ENCODE measurements at places on chromosomes 12 and 14. TPM values are rescaled to one million over a fixed set of nuclear protein-coding genes. Genes with fewer than 3 reads are reported as not detected.

DNA sequence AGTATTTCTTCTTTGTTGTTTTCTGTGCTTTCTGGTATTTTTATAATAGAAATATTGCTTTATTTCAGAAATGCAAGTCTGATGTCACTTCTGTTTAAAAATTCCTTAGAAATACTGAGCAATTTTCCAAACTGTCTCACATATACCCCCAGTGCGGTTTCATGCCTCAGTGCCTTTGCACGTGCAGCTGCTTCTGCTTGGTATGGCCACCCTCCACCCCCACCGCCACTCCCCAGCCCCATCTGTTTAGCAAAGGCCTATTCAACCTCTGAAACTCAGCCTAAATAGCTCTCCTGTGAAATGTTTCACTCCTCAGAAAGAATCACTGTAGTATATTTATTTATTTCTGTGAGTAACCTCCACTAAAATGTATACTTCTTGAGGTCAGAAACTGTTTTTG lies 52.3 kb downstream of the PPM1H start:
- H3K4me1 ChIP-seq: no peaks in the 10 kb centered on the region
- H3K27me3 ChIP-seq: peaks cover 2% of the 10 kb centered on the region
- DNase-seq: no peak
- H3K4me3 ChIP-seq: no peak overlapping the region
- no peak overlapping the region for H3K27ac ChIP-seq

DNA sequence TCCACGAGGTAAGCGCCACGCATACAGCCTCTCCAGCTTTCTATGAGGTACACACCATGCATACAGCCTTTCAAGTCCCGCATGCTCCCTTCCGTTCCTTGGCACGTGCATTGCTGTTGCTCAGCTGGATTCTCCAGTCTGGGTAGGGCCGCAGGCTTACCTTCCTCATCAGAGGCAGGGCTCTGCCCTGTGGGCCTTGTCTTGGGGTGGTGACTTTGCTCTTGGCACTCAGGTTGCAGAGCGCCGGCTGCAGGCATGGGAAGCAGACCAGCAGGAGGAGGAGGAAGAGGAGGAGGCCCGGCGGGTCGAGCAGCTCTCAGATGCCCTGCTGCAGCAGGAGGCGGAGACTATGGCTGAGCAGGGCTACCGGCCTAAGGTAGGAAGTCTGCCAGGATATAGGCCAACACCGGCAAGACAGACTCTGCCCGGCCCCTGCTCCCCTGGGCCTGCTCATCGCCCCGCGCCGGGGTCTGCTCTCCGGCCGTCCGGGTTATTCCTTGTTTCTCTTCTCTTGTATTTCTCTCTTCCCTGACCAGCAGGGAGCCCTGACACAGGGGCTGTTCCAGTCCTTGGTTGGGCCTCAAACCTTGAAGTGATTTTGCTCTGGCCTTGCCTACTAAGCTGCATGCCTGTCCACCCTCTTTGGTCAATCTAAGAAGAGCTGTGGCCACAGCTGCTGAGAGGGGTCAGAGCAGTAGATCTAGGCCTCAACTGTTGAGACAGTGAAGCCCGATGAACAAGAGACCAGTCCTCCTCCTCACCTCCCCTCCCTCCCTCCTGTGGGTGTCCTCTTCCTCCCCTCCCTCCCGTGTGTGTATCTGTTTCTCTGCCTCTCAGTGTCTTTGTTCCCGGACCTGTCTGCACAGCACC lies 15.3 kb downstream of the TCHP start:
- no peak overlapping the region for H3K4me3 ChIP-seq
- no peak for DNase-seq
- H3K27ac ChIP-seq: no peak overlapping the region
- peaks cover 69% of the 10 kb centered on the region for H3K36me3 ChIP-seq

DNA sequence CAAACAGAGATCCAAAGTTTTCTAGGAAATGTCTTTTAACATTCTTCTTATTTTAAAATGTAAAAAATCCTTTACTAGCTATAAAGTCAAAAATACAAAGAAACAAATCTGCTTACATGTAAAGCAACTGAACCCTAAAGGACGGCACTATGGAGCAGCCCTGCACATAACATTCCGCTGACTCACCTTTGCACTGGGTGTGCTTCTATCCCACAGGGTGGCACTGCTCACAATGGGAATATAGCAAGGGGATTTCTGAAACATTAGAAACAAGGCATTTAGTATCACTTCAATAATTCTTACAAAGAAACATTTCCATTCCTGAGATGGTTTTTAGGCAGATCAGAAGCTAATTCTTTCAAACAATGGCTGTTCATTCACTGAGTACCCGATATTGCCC lies 94.3 kb downstream of the C12orf42 start:
- no peaks in the 10 kb centered on the region for H3K36me3 ChIP-seq
- no peaks in the 10 kb centered on the region for H3K4me1 ChIP-seq
- DNase-seq: no peak
- no peak overlapping the region for H3K27ac ChIP-seq
- no peaks in the 10 kb centered on the region for H3K27me3 ChIP-seq

The FOS gene
- total RNA-seq: 53.5 TPM

GRCh38 chr14:105146181-105146975 lies 22.2 kb downstream of the JAG2 start:
- no peaks in the 10 kb centered on the region for H3K36me3 ChIP-seq
- no peak overlapping the region for H3K4me3 ChIP-seq
- DNase-seq: no peak
- no peaks in the 10 kb centered on the region for H3K27me3 ChIP-seq
- no peak overlapping the region for H3K27ac ChIP-seq

DNA sequence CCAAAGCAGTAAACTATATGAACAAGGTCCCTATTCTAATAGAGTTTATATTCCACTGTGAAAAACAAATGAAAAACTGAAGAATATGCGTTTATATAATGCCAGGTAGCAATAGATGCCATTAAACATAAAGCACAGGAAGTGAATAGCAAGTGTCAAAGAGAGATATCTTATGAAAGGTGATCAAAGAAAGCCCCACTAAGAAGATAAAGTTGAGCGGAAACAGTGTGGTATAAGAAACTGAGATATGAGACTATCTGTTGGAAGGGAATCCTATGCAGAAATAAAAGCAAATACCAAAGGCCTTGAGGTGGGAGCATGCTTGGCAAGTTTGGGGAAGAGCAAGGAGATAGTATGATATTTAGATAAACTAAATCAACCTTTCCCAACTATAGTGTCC lies 123.1 kb upstream of the FAR2 start:
- H3K36me3 ChIP-seq: no peaks in the 10 kb centered on the region
- no peak overlapping the region for H3K4me3 ChIP-seq
- H3K27ac ChIP-seq: no peak overlapping the region

GRCh38 chr14:54591461-54591860 lies 24.5 kb downstream of the SAMD4A start:
- H3K4me1 ChIP-seq: peaks cover 21% of the 10 kb centered on the region
- DNase-seq: no peak
- H3K27me3 ChIP-seq: peaks cover 22% of the 10 kb centered on the region
- H3K27ac ChIP-seq: no peak overlapping the region
- no peak overlapping the region for H3K4me3 ChIP-seq

DNA sequence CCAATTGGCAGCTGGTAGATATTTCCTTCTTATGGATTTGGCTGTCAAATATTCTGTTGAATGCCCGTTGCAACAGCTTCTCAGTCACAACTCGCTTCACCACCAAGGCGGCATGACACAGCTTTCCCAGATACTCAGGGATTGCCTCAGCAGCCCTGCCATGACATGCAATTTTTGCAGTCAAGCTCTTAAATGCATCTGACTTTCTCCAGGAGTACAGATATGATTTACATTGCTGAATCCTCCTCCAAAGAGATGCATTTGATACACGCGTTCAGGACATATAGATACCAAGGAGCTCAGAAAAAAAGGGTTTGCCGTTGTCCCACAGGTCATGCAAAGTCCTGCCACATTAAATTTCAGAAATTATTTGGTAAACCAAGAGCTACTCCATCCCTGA lies 6.5 kb downstream of the KRT5 start:
- no peak overlapping the region for H3K27ac ChIP-seq
- H3K4me3 ChIP-seq: no peak overlapping the region
- DNase-seq: no peak
- no peaks in the 10 kb centered on the region for H3K36me3 ChIP-seq
- peaks cover 12% of the 10 kb centered on the region for H3K27me3 ChIP-seq
- H3K4me1 ChIP-seq: no peaks in the 10 kb centered on the region

The AQP6 gene
- not detected for total RNA-seq

DNA sequence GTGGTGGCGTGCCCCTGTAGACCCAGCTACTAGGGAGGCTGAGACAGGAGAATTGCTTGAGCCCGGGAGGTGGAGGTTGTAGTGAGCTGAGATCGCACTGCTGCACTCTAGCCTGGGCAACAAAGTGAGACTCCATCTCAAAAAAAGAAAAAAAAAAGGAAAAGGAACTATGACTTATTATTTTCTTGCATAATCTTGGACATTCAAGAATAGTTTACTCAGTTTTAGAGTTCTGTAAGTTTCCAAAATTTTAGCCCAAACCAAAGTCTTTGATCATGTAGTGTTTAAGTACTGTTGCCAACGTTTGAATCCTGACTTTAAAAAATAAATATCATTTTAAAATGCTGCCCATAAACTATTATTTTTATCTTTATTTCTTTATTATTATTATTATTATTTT lies 6.2 kb downstream of the PSMA6 start:
- no peak for DNase-seq
- H3K4me3 ChIP-seq: no peak overlapping the region
- H3K27me3 ChIP-seq: no peaks in the 10 kb centered on the region
- H3K4me1 ChIP-seq: peaks cover 70% of the 10 kb centered on the region

The TOMM20L gene
- not detected for total RNA-seq

The TSHR gene
- total RNA-seq: 1.6 TPM

- no peaks in the 10 kb centered on the region for H3K4me1 ChIP-seq
- H3K4me3 ChIP-seq: no peak overlapping the region
- no peaks in the 10 kb centered on the region for H3K36me3 ChIP-seq
Observed at GRCh38 chr14:25537846-25538455, 488.0 kb upstream of the STXBP6 start.

GRCh38 chr12:130665753-130666152 lies 50.3 kb downstream of the RIMBP2 start:
- H3K27ac ChIP-seq: no peak overlapping the region
- DNase-seq: no peak
- H3K27me3 ChIP-seq: no peaks in the 10 kb centered on the region
- H3K4me3 ChIP-seq: no peak overlapping the region

- no peak overlapping the region for H3K27ac ChIP-seq
- peaks cover 19% of the 10 kb centered on the region for H3K27me3 ChIP-seq
- no peak overlapping the region for H3K4me3 ChIP-seq
- DNase-seq: no peak
Observed at GRCh38 chr14:21626491-21627230, 8.1 kb downstream of the OR10G2 start.

GRCh38 chr14:56119201-56119981 lies 1.2 kb downstream of the PELI2 start:
- H3K36me3 ChIP-seq: peaks cover 2% of the 10 kb centered on the region
- peak overlapping the region; percentile 33 for H3K27ac ChIP-seq
- peaks cover 31% of the 10 kb centered on the region for H3K4me1 ChIP-seq
- peak overlapping the region; percentile 72 for H3K4me3 ChIP-seq

DNA sequence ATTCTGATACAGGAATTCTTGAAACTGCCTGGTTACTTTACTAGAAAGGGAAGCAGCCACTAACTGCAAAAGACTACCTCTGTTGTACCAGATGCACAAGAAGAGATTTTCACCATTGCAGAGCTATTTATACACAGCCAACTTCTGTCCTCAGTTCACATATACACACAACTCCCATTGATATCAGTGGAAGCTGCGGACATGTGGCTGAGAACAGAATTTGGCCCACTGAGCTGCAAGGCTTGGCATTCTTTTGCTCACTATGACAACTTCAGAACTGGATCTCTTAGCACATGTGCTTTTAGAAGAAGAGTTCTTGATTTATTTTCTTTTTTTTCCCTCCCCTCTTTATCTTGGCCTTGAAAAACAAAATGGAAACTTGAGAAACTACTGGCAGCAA lies 28.3 kb downstream of the PTPRO start:
- no peak for DNase-seq
- no peaks in the 10 kb centered on the region for H3K4me1 ChIP-seq
- H3K36me3 ChIP-seq: no peaks in the 10 kb centered on the region
- no peak overlapping the region for H3K27ac ChIP-seq
- H3K27me3 ChIP-seq: peaks cover 4% of the 10 kb centered on the region
- no peak overlapping the region for H3K4me3 ChIP-seq

DNA sequence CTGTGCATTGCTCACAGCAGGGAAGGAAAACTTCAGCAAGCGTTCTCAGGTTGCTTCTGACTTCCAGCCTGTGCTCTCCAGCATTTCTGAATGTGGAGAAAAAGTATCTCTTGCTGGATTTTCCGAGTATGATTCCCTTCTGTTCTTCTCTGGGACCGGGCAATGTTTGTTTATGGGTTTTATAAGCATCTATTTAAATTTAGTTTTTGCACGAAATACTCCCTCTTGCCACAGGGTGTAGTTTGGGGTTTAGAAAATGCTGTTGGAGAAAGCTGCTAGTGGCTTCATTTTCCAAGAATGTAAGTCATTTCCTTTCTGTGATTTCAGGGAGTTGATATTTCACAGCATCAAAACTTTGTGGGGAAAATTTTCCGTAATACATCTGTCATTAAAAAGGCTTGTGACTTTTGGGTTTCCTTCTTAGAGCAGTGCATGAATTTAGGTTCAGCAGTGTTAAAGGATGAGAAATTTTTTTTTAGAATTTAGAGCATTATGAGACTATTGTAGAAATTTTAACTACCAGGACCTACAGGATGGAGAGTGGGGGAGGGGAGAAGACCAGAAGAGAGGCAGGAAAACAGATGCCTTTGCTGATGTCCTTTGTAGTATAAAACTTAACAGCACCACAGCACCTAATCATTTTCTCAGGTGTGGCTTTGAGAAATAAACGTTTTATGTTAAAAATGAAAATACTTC lies 1.5 kb downstream of the FRMD6 start:
- peaks cover 33% of the 10 kb centered on the region for H3K27me3 ChIP-seq
- H3K4me1 ChIP-seq: peaks cover 30% of the 10 kb centered on the region
- no peak overlapping the region for H3K27ac ChIP-seq
- no peaks in the 10 kb centered on the region for H3K36me3 ChIP-seq

The RTL1 gene
- not detected for total RNA-seq

GRCh38 chr12:11361151-11361550 lies 34.2 kb downstream of the PRB2 start:
- DNase-seq: no peak
- H3K4me3 ChIP-seq: no peak overlapping the region
- H3K27ac ChIP-seq: no peak overlapping the region
- H3K4me1 ChIP-seq: no peaks in the 10 kb centered on the region
- H3K27me3 ChIP-seq: no peaks in the 10 kb centered on the region
- no peaks in the 10 kb centered on the region for H3K36me3 ChIP-seq

The TMEM132D gene
- not detected for total RNA-seq

GRCh38 chr14:98954349-98955000 lies 317.5 kb downstream of the BCL11B start:
- DNase-seq: no peak
- H3K36me3 ChIP-seq: no peaks in the 10 kb centered on the region
- no peak overlapping the region for H3K4me3 ChIP-seq
- no peaks in the 10 kb centered on the region for H3K27me3 ChIP-seq

GRCh38 chr12:100427078-100427477 lies 46.6 kb upstream of the NR1H4 start:
- H3K4me3 ChIP-seq: no peak overlapping the region
- DNase-seq: no peak
- H3K27ac ChIP-seq: no peak overlapping the region
- H3K36me3 ChIP-seq: no peaks in the 10 kb centered on the region
- no peaks in the 10 kb centered on the region for H3K4me1 ChIP-seq

- no peaks in the 10 kb centered on the region for H3K36me3 ChIP-seq
- H3K27me3 ChIP-seq: no peaks in the 10 kb centered on the region
- no peak overlapping the region for H3K27ac ChIP-seq
- no peak for DNase-seq
- no peaks in the 10 kb centered on the region for H3K4me1 ChIP-seq
Observed at GRCh38 chr12:5807514-5808219, 137.4 kb downstream of the ANO2 start.

Data from activated CD4-positive, alpha-beta memory T cell treated with anti-CD3 and anti-CD28 coated beads, Interleukin-2, amount 10 ng/mL, durations not matched to agents 7 days and 5 days (primary cell).